ENCODE measurements at places on chromosomes 3 and 15.
A peak's percentile ranks its signal among the peaks of the same experiment; 100 is the strongest.

- DNase-seq, result no peak
Observed at GRCh38 chr3:58293516-58293915, 12.5 kb upstream of the RPP14 start.

- DNase-seq, result no peak
Observed at GRCh38 chr3:171354049-171354705, 106.0 kb downstream of the TNIK start.

GRCh38 chr3:149527531-149528339 is 53.2 kb downstream of the TM4SF4 start:
- DNase-seq, result no peak

GRCh38 chr15:93467337-93467736 is 378.3 kb upstream of the RGMA start:
- DNase-seq, result no peak

- DNase-seq, result peak; percentile 4
Observed at GRCh38 chr3:106119614-106120082, 250.8 kb upstream of the CBLB start.

DNA sequence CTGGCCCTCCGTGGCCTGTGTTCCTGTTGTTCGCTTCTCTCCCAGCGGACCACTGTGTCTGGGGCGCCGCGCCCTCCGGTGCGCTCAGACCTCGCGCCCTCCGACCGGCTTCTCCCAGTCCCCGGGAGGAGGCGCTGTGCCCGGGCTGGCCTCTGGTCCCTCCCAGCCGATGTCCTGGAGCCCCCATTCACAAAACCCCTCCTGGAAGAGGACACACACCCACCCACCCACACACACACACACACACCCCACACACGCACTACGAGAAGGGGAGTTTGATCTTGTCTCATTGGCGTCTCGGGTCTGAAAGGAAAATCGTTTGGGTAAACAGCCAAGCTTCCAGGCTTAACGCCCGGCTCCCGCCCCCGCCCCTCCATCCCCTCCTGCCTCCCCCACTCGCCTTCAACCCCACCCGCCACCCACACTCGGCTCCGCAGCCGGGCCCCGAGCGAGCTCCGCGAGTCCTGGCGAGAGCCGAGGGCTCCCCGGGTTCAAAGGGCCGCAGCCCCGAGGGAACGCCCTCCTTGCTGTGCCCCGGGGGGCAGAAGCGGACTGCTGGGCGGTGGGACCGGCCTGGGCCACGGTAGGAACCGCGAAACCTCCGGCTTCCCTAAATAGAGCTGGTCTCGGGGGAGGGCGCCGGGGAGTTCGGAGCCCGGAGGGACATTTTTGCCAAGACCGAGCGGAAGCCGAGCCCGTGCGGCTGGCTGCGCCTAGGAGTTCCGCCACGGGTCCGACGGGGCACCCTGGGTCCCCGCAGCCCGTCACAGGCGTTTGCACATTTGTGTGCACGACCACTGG is 23.6 kb downstream of the NR2F2 start:
- DNase-seq, result no peak

DNA sequence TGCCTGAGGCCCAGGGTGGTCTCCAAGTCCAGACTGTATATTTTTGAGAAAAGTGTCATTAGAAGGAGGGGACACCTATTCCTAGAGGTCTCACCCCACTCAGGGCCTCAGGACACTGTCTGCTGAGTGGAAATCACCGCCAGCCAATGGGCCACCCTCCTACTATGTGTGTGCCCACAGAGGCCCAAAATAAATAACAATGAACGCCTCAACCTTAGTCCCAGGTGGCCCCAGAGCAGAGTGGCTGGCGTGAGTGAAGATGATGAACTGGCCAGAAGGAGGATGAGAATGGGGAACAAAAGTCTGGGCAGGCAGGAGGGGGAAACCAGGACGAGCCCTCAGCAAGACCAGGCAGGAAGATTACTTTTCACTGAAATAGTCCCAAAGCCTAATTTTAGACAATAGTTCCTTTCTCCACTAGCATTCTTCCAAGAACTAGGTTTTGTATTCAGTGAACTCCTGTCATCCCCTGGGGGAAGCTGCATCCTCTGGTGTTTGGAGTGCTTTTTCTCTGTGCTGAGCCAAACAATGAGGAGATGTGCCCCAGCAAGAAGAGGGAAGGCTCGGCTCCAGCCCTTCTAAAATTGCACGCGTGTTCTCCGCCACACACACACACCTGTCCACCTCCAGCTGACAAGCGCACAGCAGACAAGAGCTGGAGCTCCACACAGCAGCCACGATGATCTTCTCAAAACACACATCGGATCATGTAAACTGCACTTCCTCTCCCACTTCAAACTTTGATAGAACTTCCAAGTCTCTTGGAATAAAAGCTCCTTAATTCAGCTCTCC is 72.2 kb downstream of the ADCY5 start:
- no peak for DNase-seq

- no peak for DNase-seq
Observed at GRCh38 chr3:196003611-196004010, 78.3 kb downstream of the TFRC start.

DNA sequence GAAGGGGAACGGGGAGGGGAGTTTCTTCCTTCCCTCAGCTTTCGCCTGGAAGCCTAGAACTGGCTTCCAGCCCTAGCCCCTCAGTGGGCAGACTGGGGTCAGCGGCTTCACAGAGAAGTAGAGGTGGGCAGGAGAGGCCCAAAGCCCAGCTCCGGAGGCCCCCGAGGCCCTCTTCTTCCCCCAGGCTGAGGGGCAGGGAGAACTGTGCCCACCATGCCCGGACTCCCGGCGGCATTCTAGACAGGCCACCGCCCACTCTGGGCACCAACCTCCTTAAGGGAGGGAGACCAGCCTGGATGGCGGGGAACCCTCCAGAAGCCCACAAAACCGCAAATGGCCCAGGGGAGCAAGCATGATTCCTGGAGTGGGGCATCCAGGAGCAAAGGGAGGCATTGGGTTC is 17.9 kb downstream of the HAPLN3 start:
- no peak for DNase-seq

DNA sequence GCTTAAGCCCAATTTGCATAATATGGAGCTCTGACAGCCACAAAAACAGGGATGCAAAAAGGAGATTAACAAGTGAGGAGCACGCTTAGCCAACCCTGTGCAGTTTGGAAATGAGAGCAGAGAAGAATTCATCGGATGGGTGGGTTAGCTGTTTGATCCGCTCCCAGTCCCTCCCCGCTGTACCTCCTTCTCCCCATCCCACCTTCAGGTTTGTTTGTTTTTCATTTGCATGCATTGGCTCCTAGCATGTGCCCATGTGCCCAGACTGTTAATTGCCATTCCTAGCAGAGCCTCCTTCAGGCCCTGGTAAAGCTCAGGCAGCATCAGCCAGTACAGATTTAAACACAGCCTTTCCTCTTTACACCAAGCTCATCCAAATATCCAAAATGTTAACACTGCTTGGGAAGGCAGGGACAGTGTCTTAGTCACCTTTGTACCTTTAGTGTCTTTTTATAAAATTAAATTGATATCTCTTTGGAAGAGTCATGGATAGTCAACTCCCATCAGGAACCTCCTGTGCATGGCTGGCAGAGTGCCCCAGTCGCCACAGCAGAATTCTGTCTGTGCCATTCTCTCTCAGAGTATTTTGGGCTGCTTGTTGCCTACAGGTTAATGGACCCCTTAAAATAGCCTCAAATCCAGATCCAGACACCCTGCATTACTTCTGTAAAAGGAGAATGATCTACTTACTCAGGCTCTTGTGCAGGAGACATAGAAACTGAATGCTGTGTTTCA is 244.2 kb downstream of the LSAMP start:
- no peak for DNase-seq

DNA sequence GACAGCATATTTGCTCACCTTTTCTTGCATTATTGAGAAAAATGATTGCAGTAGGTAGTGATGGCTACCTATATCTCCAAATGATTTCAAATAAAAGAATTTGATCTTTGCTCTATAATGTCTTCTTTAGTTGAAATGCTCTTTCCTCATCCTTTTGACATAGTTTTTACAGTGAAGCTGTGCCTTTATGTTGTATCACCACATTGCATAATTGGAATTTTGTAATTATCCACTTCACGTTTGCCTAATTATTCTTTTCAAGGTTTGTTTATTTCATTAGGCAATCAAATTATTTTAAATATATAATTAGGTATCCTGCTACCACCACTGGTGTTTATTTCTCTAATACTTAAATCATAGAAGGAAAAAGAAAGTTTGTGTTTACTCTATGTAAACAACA is 21.3 kb upstream of the P2RY13 start:
- no peak for DNase-seq

- no peak for DNase-seq
Observed at GRCh38 chr3:190387578-190388213, at the start of gene CLDN16. Gene CLDN16 (plus strand): TSS chr3:190388163. CDS start chr3:190388330, 167 bp downstream.

- DNase-seq, result no peak
Observed at GRCh38 chr3:901953-902778, 190.7 kb upstream of the CNTN6 start.

- no peak for DNase-seq
Observed at GRCh38 chr3:58627570-58627885, 39.0 kb downstream of the FAM3D start.

DNA sequence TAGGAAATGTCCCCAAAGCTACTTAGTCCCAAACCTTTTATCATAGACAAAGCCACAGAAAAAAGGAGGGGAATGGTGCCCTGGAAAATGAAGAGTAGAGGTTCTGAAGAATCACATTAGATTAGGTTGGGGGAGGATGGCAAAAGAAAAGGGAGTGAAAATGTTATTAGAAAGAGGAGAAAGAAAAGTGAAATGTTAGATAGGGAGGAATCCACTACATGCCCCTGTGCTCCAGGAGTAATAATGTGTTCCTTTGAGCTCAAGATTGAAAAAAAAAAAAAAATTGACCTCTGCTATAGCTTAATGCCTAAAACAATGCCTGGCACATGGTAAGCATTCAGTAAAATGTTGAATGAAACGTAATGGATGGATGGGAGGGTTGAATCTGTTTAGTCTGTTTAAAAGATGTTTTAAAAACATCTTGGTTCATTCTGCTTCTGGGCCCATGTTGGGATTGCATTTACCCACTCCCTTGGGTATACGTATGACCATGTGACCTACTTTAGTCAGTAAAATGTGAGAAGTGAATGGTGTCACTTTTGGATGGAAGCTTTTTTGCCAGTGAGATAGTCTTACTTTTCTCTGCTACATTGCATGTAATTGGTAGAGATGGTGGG is 19.0 kb downstream of the MAPK6 start:
- no peak for DNase-seq

GRCh38 chr3:133138017-133138416 is 99.8 kb downstream of the TMEM108 start:
- no peak for DNase-seq

- no peak for DNase-seq
Observed at GRCh38 chr3:146200461-146201220, 39.7 kb upstream of the PLOD2 start.

GRCh38 chr3:44862226-44862637 is 520 bp downstream of the TMEM42 start:
- DNase-seq, result no peak

- no peak for DNase-seq
Observed at GRCh38 chr15:70251246-70251990, 153.7 kb upstream of the TLE3 start.

DNA sequence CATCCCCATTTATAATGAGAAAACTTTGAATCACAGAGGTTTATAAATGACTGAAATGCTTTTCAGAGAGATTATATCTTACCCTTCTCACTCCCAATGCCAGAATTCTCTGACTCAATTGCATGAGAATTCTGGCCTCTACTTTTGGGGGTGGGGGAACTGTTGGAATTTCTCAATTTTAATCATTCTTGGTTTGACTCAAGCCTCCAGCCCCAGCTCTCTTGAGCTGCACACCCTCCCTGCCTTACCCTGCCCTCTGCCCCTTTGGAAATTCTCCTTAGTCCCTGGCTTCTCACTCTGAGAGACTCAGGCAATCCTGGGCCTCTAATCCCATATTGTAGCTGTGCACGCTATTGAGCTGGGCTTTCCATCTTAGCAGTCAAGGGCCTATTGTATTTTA is 44.2 kb downstream of the ZNF589 start:
- DNase-seq, result no peak

GRCh38 chr3:54185740-54186139 is 63.4 kb downstream of the CACNA2D3 start:
- no peak for DNase-seq

DNA sequence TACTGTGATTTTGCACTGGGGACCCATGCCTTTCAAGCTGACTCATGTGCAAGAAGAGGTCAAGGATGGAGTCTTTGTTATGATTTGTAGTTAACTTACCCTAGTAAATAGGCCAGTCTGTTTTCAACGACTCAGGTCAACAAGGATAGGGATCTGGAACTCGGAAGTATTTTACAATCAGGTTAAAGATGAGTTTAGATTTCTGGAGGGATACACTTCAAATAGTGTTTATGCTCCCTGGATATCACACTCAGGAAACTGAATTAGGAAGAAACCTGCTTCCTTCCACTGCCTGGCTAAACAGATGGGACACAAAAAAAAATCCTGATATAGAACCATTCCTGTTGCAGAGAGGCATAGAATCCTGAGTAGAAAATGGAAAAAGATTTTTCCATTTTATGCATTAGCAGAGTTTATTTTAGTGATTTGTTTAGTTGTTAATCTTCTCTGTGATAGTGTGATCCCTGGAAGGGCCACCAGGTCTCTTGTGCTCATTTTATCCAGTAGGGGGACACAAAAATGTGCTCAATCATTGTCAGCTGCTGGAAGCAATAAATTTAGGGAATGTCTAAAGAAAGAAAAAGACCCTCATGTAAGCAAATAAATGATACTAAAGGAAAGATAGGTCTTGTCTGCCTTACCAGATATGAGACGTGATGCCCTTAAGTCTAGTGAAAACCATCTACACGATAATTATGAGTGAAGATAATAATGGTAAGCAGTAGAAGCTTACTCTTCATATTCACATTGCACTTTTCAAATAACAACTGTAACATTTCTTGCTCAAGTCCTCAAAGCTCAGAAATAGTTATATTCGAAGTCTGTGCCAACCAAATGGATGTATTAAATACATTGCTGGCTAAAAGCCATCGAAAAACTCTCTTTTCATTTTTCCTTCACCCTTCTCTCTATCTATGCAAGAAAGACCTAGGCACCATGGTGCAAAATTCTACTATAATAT is 452.1 kb upstream of the KCNMB2 start:
- DNase-seq, result no peak

GRCh38 chr15:42184736-42185135 is 23.4 kb downstream of the VPS39 start:
- no peak for DNase-seq

DNA sequence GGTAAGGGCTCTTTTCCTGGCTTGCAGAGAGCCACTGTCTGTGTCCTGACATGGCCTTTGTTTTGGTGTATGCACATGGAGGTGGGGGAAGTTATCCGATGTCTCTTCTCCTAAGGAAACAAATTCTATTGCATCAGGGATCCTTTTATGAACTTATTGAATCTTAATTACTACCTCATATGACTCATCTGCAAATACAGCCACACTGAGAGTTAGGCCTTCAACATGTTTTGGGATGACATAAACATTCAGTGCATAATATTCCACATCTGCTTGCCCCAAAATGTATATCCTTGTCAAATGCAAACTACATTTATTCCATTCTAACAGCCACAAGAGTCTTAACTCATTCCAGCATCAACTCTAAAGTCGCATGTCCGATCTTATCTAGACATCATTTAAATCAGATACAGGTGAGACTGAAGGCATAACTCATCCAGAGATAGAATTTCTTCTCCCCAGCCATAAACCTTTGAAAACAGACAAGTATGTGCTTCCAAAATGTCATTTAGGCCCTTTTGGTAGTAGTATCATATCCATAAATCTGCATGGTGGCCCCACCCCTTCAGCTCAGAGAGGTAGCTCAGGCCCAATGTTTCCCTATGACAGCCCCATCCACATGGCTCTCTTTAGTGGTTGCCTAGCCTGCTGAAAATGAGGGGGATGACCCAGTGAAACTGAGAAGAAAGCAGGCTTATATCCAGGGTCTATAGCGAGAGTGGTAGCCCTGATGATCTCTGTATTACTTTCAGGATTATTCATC is 289.5 kb upstream of the ALCAM start:
- DNase-seq, result no peak

- no peak for DNase-seq
Observed at GRCh38 chr15:71660501-71660900, 149.9 kb upstream of the NR2E3 start.
